ENCODE measurements at places on chromosomes 12 and 14. TPM values are rescaled to one million over a fixed set of nuclear protein-coding genes. Genes with fewer than 3 reads are reported as not detected.

GRCh38 chr12:74656251-74656650 lies 118.6 kb downstream of the ATXN7L3B start:
- DNase-seq: no peak

DNA sequence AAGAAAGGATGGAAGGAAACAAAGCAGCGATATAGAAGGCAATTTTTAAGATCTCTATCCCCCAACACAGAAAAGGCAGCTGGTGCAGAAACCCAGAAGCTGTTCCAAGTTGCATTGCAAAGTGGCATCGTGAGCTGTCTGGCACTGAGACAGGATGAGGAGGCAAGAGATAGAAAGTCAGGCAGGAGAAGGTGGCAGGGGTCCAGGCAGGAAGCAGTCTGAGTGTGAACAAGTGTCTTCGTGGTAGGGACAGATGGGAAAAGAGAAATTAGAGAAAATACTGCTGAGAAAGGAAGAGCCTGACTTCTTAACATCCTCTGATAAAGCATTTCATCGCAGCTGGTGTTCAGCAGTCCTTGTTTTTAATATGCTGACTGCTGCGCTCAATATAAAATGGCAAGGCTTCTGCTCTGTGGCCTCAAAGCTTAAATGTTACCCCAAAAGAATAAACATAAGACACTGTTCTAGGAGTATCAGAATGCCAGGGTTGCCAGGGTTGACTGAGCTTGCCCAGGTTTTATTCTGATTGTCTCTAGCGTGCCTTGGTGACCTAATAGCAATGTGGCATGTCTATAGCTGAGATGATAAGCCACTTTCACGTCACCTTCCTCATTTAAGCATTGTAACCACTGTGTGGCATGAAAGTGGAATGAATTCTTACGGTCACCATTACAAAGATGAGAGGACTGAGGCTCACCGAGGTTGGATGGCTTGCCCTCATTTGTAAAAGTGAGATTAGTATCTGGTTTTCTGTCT lies 397.6 kb downstream of the NUAK1 start:
- DNase-seq: no peak

DNA sequence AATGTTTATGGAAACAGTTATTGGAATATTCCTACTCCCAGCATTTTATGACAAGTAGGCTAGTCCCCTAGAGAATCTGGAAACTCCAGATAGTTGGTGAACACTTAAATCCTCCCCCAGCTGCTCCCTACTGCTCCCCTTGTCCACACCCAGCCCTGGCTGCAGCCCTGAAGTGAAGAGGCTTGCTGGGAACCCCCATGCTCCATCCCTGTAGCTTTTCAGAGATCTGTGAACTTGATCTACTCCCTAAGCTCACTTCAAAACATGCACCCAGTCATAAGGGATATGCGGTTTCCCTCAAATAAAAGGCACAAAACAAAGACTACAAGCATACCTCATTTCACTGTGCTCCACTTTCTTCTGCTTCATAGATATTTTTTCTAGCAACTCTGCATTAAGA lies 33.2 kb downstream of the EGLN3 start:
- no peak for DNase-seq

- DNase-seq: no peak
Measured at GRCh38 chr12:121805171-121806008, 1.6 kb downstream of the SETD1B start.

MORN3 gene
- 0.12 TPM for total RNA-seq

DNA sequence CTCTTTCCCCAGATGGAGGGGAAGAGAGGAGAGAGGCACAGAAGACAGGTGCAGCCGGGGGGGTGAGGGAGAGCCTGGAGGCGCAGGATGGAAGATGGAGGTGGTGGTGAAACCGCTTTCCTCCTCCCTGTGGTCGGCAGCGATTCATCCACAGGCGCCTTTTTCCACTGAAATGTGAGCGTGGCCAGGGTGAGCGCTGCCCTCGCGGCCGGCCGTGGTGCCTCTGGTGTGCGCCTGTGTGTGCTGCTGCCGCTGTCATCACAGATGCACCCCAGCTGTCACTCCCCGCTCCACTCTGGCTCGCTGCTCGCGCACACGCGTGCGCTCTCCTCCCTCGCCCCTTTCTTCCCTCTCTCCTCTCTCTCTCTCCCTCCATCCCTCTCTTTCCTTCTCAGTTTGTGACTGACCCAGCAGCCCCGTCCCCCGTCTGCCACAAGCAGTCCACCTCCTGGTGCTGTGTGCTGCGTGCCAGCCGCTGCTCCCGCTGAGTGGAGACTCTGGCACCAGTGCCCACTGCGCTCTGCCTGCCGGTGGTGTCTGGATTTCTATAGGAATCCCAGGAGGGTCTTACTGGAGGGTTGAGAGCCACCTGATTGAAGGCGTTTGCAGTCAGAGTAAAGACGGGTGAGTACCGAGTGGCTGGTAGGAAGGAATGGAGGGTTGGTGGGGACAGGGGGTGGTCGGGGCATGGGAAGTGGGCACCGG lies at the start of gene LRTM2:
Gene LRTM2 (plus strand): TSS at position 375 of the 705 bp plus-strand sequence. CDS start 7,584 bp downstream, outside the sequence.
- no peak for DNase-seq

ARMH4 gene
- 1.2 TPM for total RNA-seq

DNA sequence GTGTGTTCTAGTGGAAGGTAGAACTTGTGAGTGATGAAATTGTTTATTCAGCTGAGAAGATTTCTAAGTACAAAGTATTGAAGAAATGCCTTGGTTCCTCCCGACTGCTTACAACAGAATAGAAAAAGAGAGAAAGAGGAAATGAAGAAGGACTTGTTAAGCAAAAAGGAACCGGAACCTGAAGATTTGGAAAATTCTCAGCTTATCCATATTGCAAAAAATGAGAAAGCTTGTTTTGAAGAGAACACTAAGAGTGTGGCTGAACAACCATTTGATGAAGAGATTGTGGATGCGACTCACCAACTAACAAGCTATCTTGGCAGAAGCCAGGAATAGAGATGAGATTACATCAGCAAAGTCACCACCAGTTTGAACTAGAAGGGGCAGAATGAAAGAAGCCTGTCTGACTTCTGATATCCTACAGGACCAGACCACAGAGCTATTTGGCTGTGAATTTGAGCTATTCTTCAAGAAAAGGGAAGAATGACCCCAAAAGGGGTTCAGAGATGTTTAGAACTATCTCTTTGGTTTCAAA lies 15.1 kb downstream of the NDUFA9 start:
- no peak for DNase-seq

PYGL gene
- 255 TPM for total RNA-seq

CDK2 gene
- total RNA-seq: 31.6 TPM

SDR9C7 gene
- not detected for total RNA-seq

EID3 gene
- 19.0 TPM for total RNA-seq

KRT73 gene
- not detected for total RNA-seq

DNA sequence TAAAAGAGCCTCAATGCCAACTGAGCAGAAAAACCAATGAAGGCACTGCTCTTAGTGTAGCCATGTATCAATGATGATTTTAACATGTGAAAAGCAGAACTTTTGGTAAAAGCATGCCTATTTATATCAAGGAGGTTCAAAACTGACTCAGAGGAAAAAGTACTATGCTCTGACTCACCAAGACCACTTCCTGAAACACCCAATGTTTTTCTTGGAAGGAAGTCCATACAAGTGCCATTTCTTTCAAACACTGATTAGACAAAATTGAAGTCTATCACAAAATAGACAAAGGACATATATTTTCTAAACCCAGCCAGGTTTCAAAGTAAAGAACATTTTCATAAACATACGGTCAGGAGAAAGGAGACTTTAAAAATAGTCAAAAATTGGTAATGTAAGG lies 88.6 kb downstream of the EPS8 start:
- peak; percentile 59 for DNase-seq

- no peak for DNase-seq
Measured at GRCh38 chr12:111741235-111741812, 25.4 kb upstream of the ALDH2 start.

GRCh38 chr12:92539976-92540781 lies 162.6 kb upstream of the PLEKHG7 start:
- no peak for DNase-seq

GRCh38 chr12:106228320-106228710 lies 19.5 kb downstream of the CKAP4 start:
- no peak for DNase-seq

CLEC1B gene
- total RNA-seq: not detected

GPR135 gene
- total RNA-seq: 9.1 TPM

GRCh38 chr14:100296106-100296651 lies 10.1 kb downstream of the SLC25A29 start:
- DNase-seq: no peak

- no peak for DNase-seq
Measured at GRCh38 chr12:20415641-20416040, 47.3 kb downstream of the PDE3A start.

DNA sequence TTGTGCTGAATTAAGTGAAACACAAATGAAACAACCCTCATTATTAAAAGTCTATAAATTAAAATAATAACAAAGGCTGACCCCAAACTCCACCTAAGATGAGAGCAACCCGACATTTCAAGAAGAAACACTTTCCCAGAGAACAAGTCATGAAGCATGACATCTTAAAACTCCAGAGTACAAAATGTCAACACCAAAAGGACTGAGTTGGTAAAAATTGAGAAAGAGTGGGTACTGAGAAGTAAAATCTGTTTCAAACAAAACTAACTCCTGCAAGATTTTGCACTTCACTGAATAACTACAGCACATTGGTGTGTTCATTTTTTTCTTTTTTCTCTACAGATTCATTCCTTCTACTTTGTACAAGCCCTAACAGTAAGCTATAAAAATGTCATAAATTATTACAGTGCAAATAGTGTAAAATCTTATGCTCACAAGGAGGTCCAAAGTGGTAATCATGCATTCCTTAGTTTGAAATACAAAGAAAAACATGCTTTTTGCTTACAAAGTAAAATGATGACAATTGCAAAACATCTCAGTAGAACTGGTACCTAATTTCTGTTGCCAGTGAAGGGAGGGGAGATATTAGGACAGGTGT lies 31.8 kb downstream of the SLC35F4 start:
- no peak for DNase-seq

PMCH gene
- total RNA-seq: not detected

DNA sequence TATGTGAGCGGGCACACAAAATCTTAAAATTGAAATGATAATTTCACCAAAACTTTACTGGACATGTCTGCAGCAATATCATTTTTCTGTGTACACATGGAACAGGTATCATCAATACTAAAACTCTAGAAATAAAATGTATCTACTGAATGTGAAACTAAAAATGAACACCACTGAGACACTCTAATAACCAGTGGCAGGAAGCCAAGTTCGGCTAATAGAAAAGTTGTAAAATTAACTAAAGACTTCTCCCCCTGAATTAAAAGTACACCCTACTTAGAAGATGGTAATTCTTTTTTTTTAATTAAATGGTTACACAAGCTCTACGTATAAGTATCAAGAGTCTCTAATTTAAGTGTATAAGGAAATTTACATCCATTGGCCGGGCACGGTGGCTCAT lies 227.2 kb downstream of the MED13L start:
- no peak for DNase-seq

- peak; percentile 8 for DNase-seq
Measured at GRCh38 chr12:14774906-14775635, 28.2 kb downstream of the WBP11 start.

GRCh38 chr12:9113296-9113986 lies 2.3 kb downstream of the A2M start:
- no peak for DNase-seq

DNA sequence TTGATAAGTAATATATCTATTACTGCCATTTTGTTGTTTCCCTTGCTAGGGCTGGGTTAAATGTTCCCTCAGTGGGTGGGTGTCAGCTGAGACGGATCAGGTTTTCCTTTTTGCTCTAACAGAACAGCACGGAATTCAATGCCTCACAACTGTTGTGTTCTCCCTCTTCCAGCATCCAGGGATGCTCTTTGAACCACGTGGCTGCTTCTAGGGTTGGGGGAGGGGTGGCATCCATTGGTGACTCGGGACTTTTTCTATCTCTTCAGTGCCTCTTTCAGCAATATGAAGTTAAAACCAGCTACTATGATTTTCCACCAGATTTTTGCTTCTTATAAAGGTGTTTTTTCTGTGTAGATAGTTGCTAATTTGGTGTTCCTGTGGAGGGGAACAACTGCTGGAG lies 884.9 kb upstream of the FOXG1 start:
- no peak for DNase-seq

SLC7A8 gene
- 1.1 TPM for total RNA-seq

TAMALIN gene
- not detected for total RNA-seq

GRCh38 chr12:71749666-71750065 lies 5.0 kb upstream of the RAB21 start:
- DNase-seq: no peak

MYF5 gene
- total RNA-seq: not detected

DNA sequence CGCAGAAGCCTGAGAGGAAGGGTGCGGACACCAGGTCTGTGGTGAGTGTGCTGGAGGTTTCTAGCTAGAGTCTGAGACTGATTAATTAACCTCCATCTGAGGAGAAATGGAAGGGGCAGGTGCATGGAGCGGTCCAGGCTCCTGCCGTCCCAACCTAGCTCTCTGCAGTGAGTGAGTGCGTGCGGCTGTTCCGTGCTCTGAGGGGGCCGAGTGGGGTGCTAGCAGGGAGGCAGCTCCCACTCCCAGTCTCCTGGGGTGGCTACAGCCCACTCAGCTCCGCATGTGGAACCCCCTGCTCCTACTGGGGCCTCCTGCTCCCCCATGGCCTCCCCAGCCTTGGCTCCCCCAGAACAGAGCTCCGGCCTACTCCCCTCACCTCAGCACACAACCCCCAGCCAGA lies 2.9 kb downstream of the LRTM2 start:
- no peak for DNase-seq

DNA sequence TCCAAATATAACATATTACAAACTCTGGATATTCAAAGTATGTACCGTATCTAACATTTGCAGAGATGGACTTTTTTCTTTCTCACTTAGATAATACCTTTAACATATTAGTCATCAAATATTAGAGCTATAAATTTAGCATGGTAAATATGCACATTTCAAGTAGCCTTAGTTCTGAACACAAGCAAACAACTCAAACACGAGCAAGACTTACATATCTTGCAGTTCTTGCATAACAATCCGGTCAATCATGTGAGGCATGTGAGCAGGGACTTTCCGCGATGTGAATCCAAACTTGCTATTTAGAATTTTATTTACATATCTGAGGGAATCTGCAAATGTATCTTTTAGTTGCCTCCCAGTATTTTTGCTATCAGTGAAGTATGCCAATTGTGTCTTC lies 22.1 kb upstream of the SYCP3 start:
- no peak for DNase-seq

GLT8D2 gene
- 0.26 TPM for total RNA-seq

DNA sequence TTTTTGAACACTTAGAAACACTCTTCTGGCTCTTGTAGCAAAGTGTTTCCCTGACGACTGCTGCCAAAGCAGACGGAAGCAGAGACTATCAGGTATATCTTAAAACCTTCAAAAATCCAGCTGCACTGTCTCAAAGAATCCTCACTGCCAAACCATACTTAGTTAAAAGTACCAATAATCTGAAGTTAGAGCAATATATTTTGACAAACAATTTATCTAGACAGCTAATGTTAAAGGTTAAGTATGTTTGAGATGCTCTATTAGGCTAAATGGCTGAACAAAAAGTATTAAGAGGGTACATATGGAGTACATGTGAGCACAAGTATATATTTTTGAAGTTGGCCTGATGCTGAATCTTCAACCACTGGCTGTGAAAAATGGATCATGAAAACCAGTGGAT lies 331.9 kb upstream of the DIO2 start:
- DNase-seq: no peak

Measured in NCI-H460 (cell line).